ENCODE measurements at places on chromosomes 2 and 18.

DNA sequence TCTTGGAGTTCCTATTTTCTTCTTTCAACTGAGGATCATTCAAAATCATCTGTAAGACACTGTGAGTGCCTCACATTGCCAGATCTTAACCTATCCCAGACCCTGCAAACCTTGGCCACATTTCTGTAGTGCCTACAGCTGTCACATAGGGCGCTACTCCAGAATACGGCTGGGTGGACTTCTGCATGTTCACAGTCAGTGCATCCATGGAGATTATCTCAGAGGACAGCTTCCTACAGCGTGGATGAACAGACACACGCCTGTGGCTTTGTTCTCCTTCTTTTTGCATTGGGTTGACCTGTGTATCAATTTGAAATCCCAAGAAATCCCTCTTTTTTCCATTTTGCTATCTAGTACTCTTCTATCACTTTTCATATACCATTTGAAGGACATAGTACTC, 1.9 kb upstream of the KLHL29 start:
- no peak for DNase-seq

GRCh38 chr2:186032102-186032738, 293.6 kb downstream of the FSIP2 start:
- no peak for DNase-seq

DNA sequence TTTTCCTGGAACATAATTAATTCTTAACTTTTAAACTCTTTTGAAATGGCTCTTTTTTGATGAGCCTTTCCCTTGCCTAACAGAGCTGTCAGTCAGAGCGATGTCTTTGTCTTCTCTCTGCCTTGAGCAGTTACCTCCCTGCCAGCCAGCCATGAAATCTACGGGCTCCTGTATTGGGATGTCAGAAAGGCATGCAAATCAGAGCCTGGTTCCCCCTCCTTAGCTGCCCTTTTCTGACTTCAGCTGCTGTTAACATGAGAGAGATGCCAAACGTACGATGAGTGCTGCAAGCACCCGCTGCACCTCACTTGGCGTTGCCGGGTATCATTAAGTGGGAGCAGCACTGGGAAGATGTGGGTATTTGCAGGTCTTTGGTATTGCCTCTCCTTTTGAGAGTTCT, 131.4 kb upstream of the BOD1L2 start:
- no peak for DNase-seq

DNA sequence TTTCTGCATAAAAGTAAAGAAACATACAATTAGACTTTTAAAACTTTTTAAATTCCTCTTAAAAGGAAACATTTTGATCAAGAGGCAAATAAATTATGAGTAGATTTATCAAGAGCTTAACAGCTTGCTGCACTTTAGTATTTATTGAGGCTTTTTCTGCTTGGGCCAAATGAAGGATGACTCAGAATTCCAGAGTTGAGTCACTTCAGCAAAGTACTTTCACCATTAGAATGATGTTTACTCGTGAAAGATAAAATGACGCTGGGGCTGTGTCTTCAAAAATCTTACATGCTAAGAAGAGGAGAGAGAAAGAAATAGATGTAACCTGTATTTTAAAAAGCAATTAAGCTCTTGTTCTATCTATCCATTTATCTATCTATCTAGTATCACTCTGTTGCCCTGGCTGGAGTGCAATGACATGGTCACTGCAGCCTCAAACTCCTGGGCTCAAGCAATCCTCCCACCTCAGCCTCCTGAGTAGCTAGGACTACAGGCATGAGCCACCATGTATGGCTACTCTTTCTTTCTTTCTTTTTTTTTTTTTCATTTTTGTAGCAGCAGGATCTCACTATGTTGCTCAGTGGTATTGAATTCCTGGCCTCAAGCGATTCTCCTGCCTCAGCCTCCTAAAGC, 75.3 kb upstream of the RIOK3 start:
- no peak for DNase-seq

- DNase-seq: no peak
These were observed 113.4 kb upstream of the MCFD2 start for GRCh38 chr2:47028846-47029560.

DNA sequence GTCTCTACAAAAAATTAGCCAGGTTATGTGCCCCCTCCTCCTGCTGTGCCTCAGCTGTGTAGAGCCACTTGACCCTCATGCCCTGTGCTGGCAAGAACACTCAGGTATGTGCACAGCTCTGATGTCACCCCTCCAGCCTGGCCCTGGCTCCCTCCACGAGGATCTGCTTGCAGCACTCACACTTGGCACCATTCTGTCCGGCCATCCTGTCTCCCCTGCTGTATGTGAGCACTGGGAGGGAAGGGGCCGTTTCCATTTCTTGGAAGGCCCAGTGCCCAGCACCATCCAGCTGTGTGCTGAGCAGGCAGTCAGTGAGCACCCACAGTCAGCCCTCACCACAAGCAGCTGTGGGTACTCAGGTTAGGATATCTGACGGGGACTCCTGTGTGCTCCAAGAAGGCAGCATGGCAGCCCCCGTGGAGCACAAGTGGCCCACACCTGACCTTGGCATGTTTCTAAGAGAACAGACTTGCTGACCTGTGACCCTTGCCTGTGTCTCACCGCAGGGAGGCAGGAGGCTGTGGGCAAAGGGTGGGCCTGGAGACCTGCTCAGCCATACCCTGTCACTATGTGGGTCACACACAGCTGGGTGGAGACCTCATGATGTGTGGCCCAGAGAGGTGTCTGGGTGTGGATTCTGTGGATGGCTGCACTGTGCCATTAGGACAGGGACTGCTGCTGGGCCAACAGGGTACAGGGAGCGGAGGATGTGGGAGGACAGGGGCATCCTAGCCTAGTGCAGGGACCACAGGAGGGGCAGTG, 31.5 kb downstream of the USP34 start:
- no peak for DNase-seq

DNA sequence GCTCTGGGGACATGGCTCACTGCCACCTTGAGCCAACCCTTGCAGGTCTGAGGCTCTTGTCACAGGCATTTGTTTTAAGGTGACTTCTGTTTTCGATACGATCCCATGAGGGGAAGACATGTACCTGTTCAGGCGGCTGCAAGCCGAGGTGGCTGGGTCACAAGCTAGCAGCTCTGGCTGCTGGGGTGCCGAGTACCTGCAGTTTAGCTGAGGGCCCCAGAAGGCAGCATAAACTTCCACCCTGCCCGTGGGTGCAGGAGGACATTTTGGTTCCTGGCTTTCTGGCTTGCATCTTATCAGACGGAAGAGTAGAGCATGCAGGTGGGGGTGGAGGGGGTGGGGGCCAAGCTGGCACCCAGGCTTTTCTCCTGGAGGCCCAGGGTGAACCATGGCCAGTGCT, 28.4 kb downstream of the COA5 start:
- DNase-seq: no peak

- no peak for DNase-seq
These were observed 200.5 kb downstream of the TNS1 start for GRCh38 chr2:217802266-217802665.

- DNase-seq: no peak
These were observed 53.1 kb downstream of the GREB1L start for GRCh38 chr18:21295101-21295500.

DNA sequence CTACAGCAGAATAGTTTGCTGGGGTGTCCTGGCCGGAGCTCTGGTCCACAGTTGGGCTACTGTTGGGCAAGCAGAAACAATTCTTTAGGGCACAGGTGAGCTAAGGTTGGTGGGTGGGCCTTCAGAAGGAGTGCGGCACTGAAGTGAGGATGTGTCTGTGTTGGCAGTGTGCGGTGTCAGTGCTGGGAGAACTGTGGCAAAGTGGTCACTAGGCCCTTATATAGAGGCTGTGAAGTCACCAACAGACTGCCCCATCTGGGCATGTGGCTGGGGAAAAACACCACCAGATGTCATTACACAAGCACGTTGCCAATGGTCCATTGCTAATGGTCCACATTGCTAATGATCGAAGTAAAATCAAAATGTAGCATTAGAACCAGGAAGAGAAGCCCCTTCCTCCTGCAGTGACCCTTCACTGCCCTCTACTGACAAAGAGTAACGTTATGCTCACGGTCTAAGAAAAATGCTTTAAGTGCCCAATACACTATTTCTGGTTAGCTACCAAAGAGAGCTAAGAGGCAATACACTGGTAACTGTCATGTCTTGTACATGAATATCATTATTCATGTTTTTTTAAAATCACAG, 21.3 kb downstream of the SCN1A start:
- DNase-seq: no peak

GRCh38 chr18:59182673-59183072, 37.3 kb upstream of the GRP start:
- DNase-seq: no peak

DNA sequence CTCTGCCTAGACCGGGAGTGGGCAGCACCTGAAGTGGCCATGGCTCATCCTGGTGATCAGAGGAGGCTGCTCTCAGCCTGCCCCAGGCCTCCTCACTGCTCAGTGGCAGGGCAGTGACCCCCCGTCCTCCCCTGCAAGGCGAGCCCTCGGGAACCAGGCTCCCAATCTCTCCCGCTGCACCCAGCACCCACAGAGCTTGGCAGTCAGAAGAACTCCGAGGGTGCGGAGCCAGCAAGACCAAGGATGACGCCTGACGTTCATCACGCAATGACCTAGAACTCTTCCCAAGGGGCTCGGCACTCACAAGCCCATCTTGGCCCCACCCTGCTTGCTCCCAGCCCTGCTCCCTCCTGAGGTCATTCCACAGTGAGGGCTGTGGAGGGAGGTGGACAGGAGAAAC, 189.8 kb upstream of the SALL3 start:
- no peak for DNase-seq

DNA sequence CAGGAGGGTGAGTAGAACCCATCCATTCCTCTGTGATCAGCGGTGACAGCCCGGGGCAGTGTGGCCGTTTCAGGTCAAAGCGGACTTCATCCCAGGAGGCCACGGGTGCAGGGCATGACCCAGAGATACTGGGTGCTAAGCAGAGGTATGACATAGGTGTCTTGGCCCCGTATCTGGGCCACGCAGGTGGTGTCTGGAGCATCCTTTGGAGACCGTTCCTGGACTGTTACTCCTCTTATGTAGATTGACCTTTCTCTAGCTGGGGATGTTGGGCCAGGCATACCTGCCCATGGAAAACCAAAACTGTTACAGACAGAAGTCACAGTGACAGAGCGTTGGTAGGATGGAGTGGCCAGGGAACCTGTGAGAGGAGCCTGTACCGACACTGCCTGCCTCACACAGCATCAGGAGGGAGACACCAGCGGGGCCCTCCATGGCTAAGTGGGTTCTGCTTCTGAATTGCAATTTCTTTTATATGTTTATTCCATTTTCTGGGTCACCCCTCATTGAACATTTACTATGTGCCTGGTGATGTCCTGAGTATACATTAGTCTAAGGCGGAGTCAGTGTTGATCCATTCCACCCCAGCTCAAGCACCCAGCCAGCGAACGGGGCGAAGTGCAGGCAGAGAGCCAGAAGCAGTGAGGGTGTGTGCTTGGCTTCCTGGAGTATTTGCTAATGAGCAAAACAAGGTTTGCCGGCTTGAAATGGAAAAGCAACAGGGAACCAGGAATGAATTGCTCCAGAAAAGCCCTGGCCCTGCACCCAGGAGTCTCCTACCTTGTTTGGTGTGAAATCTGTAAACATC, 141.7 kb downstream of the SH3RF3 start:
- DNase-seq: no peak

Data from stimulated activated CD4-positive, alpha-beta T cell treated with anti-CD3 and anti-CD28 coated beads, Interleukin-1b, Interleukin-23, amount 100 ng/mL, for 4 hours (primary cell).